ENCODE measurements at places on chromosomes 2 and 18. TPM values are rescaled to one million over a fixed set of nuclear protein-coding genes. Genes with fewer than 3 reads are reported as not detected.

GPR39 gene
- total RNA-seq: not detected

RAD51AP2 gene
- not detected for total RNA-seq

INHA gene
- total RNA-seq: not detected

FRZB gene
- total RNA-seq: 0.13 TPM

IKZF2 gene
- total RNA-seq: 0.51 TPM

GPR45 gene
- total RNA-seq: not detected

CRYGD gene
- not detected for total RNA-seq

MATN3 gene
- 1.0 TPM for total RNA-seq
